ENCODE measurements at places on chromosomes 6 and 20.

DNA sequence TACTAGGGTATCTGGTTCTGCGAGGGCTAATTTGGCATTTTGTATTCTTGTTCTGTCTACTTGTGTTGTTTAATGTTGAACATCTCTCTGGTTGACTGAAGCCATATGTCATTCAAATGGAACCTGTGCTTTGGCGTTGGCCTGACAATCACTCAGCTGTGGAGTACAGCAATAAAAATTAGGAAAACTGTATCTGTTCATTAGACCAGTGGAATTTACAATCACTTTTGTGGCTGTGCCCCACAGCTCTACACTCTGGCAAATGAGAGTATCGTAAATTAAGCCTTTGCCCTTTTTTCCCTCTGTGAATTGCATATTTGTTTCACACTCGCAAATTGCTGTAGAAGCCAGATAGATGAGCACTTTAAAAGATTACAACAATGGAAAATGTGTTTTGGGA lies 102.0 kb downstream of the ARID1B start:
- no peaks in the 10 kb centered on the region for H3K27me3 ChIP-seq
- H3K4me3 ChIP-seq = no peak overlapping the region
- H3K27ac ChIP-seq = no peak overlapping the region
- no peak for DNase-seq
- H3K36me3 ChIP-seq = peaks cover 8% of the 10 kb centered on the region

GRCh38 chr20:57301026-57301425 lies 28.6 kb upstream of the SPO11 start:
- H3K36me3 ChIP-seq = no peaks in the 10 kb centered on the region
- DNase-seq = no peak
- H3K27me3 ChIP-seq = peaks cover 15% of the 10 kb centered on the region
- no peak overlapping the region for H3K27ac ChIP-seq

GRCh38 chr20:44678990-44679611 lies 27.6 kb upstream of the ADA start:
- H3K36me3 ChIP-seq = no peaks in the 10 kb centered on the region
- no peak for DNase-seq
- peaks cover 5% of the 10 kb centered on the region for H3K4me1 ChIP-seq

DNA sequence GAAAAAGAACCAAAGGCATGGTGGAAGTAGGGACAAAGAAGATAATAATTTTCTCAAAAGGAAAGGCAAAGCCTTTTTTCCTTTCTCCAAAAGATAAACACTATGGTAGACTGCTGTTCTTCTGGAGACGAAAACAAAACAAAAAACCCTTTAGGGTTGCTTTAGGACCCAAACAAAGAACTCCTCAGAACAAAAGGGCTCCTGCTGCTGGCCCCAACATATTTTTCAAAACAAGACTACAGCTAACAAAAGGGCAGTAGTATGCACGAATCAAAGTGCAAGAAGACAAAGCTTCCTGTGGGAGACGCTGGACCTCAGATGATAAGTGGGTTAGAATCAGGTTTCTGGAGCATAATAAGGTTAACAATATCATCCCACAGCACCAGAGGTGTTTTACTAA lies 15.8 kb downstream of the NCOA5 start:
- peaks cover 18% of the 10 kb centered on the region for H3K36me3 ChIP-seq
- no peak for DNase-seq
- H3K4me3 ChIP-seq = no peak overlapping the region
- H3K27ac ChIP-seq = no peak overlapping the region

- no peak for DNase-seq
- H3K27ac ChIP-seq = no peak overlapping the region
- H3K36me3 ChIP-seq = no peaks in the 10 kb centered on the region
- H3K27me3 ChIP-seq = no peaks in the 10 kb centered on the region
- H3K4me1 ChIP-seq = no peaks in the 10 kb centered on the region
Measured at GRCh38 chr6:17354700-17355403, 38.5 kb upstream of the CAP2 start.

GRCh38 chr6:29959467-29959866 lies 17.1 kb downstream of the HLA-A start:
- peaks cover 20% of the 10 kb centered on the region for H3K27me3 ChIP-seq
- no peaks in the 10 kb centered on the region for H3K36me3 ChIP-seq
- no peak overlapping the region for H3K27ac ChIP-seq
- DNase-seq = no peak

GRCh38 chr6:6803180-6803977 lies 214.9 kb downstream of the LY86 start:
- H3K4me1 ChIP-seq = peaks cover 30% of the 10 kb centered on the region
- H3K36me3 ChIP-seq = no peaks in the 10 kb centered on the region
- H3K27me3 ChIP-seq = peaks cover 49% of the 10 kb centered on the region
- DNase-seq = peak; percentile 32
- H3K4me3 ChIP-seq = no peak overlapping the region
- no peak overlapping the region for H3K27ac ChIP-seq

DNA sequence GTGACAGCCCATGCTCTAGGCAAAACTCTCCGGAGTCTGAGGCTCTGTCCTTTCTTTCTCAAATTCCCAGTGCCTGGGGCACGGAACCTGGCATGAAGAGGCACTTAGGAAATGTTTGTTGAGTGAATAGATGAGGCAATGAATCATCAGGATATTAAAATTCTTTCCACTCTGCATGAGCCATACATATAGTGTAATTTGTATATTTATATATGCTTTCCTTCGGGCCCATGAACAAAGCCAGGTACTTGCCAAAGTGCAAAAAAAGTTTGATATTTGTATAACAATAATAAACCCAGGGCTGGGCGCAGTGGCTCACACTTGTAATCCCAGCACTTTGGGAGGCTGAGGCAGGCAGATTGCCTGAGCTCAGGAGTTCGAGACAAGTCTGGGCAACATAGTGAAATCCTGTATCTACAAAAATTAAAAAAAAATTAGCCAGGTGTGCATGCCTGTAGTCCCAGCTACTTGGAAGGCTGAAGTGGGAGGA lies 212.3 kb upstream of the ZNF217 start:
- no peak overlapping the region for H3K4me3 ChIP-seq
- no peaks in the 10 kb centered on the region for H3K36me3 ChIP-seq
- no peak overlapping the region for H3K27ac ChIP-seq

DNA sequence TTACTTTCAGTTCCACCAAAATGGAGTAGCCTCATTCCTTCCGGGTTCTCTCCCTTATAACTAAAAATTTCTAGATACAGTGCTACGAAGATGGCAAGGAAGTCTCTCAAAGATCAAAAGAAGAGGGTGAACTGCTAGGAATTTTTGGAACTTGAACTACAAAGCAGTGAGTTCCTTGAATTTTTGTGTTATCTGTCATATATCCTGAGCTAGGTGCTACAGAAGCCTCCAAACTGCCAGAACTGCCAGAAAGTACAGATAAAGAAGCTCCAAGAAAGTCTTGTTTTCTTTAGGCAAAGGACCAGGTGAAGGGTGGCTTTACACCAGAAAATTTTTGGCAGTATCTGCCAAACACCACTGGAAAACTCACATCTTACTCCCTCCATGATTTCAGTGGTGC lies 218.8 kb upstream of the FLRT3 start:
- no peaks in the 10 kb centered on the region for H3K36me3 ChIP-seq
- no peak for DNase-seq
- H3K4me1 ChIP-seq = no peaks in the 10 kb centered on the region
- no peak overlapping the region for H3K4me3 ChIP-seq
- no peaks in the 10 kb centered on the region for H3K27me3 ChIP-seq
- no peak overlapping the region for H3K27ac ChIP-seq

DNA sequence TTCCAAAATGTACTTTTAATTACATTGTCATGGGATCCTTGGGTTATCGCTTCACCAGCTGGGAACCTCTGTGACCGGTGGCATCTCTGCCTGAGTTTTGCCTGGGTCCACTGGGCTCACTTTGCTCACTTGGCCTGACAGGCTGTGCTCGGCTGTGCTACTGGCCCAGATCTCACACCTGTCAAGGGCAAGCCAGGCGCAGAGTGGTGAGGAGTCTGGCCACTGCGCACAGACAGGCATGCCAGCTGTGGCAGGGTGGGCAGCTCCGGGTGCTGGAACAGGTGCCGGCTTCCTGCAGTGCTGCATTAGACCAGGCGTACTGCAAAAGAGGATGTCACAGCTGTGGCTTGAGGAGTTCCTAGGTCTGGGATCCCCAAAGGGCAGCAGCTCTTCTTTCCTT lies 489.8 kb downstream of the TENT5A start:
- no peak overlapping the region for H3K4me3 ChIP-seq
- no peaks in the 10 kb centered on the region for H3K27me3 ChIP-seq
- no peak overlapping the region for H3K27ac ChIP-seq
- H3K36me3 ChIP-seq = no peaks in the 10 kb centered on the region
- H3K4me1 ChIP-seq = no peaks in the 10 kb centered on the region

DNA sequence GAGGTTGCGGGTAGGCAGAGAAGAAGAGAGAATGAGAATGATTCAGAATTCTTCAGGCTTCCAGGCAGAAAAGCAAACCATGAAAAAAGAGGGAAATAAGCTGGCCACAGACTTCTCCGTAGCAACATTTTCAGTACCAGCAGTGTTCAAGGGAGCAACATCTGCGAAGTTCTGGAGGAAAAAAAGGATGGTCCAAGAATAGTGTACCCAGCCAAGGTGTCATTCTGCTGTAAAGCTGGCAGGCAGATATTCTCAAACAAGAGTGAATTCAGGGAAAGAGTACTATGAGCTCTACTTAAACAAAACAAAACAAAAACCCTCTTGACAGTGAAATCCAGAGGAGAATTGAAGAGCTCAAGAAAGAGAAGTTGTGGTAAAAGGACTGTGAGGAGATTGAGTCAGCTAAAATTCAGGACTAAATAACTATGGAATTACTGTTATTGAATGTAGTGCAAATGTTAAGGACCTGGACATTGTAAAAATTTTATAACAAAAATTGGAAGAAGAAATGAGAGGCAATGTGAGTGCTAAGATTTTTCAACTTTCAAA lies 86.5 kb downstream of the ATRN start:
- no peaks in the 10 kb centered on the region for H3K4me1 ChIP-seq
- H3K4me3 ChIP-seq = no peak overlapping the region
- no peaks in the 10 kb centered on the region for H3K27me3 ChIP-seq
- DNase-seq = no peak
- H3K27ac ChIP-seq = no peak overlapping the region

GRCh38 chr6:158772172-158772571 lies 47.0 kb downstream of the EZR start:
- H3K27ac ChIP-seq = peak overlapping the region; percentile 81
- H3K36me3 ChIP-seq = peaks cover 83% of the 10 kb centered on the region
- no peak overlapping the region for H3K4me3 ChIP-seq

DNA sequence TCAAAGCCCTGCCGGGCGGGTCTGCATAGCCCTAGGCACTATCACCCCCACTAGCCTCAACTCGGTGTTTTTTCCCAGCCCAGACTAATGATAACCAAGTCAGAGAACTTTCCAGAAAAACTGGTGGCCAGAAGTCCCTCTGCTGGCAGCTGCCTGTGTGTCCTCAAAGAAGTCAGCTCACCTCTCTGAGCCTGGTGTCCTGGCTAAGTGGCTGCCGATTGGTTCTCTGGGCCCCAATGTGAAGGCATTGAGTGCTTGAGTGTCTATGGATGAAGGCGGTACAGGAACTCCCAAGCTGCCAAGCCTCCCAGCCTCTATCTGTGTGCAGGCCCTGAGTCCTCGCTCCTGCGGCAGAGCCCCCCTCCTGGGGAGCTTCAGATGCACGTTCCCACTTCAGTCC lies 355.6 kb downstream of the TAF4 start:
- H3K4me1 ChIP-seq = no peaks in the 10 kb centered on the region
- no peaks in the 10 kb centered on the region for H3K36me3 ChIP-seq
- H3K4me3 ChIP-seq = no peak overlapping the region

GRCh38 chr6:42113936-42114636 lies 28.3 kb downstream of the C6orf132 start:
- H3K27me3 ChIP-seq = peaks cover 31% of the 10 kb centered on the region
- H3K27ac ChIP-seq = no peak overlapping the region
- H3K4me1 ChIP-seq = no peaks in the 10 kb centered on the region
- H3K4me3 ChIP-seq = no peak overlapping the region
- H3K36me3 ChIP-seq = no peaks in the 10 kb centered on the region

DNA sequence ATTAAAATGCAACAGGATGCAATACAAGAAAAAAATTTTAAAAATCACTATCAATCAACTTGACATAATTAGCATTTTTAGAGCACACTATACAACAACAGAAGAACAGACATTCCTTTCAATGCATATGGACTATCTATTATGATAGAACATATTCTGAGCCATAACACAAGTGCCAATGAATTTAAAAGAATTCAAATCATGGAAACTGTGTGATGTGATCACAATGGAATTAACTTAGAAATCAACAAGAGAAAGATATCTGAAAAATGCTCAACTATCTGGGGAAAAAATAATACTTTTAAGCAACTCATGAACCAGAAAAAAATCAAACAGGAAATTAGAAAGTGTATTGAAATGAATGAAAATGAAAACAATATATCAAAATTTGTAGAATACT lies 106.3 kb downstream of the ADTRP start:
- H3K36me3 ChIP-seq = no peaks in the 10 kb centered on the region
- DNase-seq = no peak
- no peak overlapping the region for H3K4me3 ChIP-seq

GRCh38 chr6:80939898-80940297 lies 812.6 kb downstream of the TENT5A start:
- no peak overlapping the region for H3K4me3 ChIP-seq
- no peaks in the 10 kb centered on the region for H3K36me3 ChIP-seq
- no peak for DNase-seq
- no peaks in the 10 kb centered on the region for H3K4me1 ChIP-seq
- no peaks in the 10 kb centered on the region for H3K27me3 ChIP-seq

GRCh38 chr20:1204113-1204512 lies 859 bp downstream of the C20orf202 start:
- H3K4me1 ChIP-seq = peaks cover 8% of the 10 kb centered on the region
- no peak overlapping the region for H3K4me3 ChIP-seq
- H3K36me3 ChIP-seq = no peaks in the 10 kb centered on the region

GRCh38 chr6:15243910-15244619 lies 1.8 kb upstream of the JARID2 start:
- H3K27ac ChIP-seq = peak overlapping the region; percentile 74
- no peak for DNase-seq
- H3K36me3 ChIP-seq = peaks cover 10% of the 10 kb centered on the region
- peaks cover 8% of the 10 kb centered on the region for H3K4me1 ChIP-seq

DNA sequence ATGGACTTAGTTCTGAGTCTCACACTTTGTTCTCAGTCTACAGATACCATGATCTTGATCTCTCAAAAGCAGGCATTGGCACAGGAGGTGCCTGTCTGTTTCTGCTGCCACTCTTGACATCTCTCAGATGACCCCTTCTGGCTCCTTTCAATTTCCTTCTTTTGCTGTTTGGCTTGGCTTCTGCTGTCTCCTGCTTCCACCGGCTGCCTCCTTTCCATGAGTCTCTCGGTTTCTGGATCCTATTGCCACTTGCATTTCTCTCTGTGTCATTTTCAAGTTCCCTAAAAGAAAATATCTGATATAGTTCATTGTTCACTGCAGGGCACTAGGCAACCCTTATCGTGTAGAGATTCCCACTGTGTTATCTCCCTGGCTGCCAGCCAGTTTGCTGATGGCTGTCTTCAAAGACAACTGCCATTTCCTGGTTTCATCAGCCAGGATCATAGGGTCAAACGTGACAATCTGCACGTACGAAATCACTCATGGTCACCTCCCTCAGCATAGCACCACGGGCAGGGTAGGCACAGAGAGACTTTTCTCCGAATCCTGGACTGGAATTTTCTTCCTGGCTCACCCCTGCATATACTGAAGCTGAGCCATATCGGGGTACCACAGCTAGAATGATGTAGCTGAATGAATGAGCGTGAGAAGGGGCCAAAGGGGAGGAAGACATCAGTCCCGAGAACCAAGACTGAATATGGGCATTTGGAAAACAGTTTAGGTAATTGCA lies 144.6 kb upstream of the TMEM170B start:
- DNase-seq = no peak
- H3K4me1 ChIP-seq = peaks cover 5% of the 10 kb centered on the region
- no peak overlapping the region for H3K4me3 ChIP-seq
- H3K36me3 ChIP-seq = peaks cover 3% of the 10 kb centered on the region
- peak overlapping the region; percentile 35 for H3K27ac ChIP-seq
- H3K27me3 ChIP-seq = peaks cover 24% of the 10 kb centered on the region

All from activated naive CD4-positive, alpha-beta T cell treated with anti-CD3 and anti-CD28 coated beads, Interleukin-2, amount 10 ng/mL, durations not matched to agents 7 days and 5 days (primary cell).